Activated CD4-positive, alpha-beta memory T cell treated with anti-CD3 and anti-CD28 coated beads for 36 hours (primary cell): ENCODE measurements at places on chromosomes 5 and 9. TPM values are rescaled to one million over a fixed set of nuclear protein-coding genes. Genes with fewer than 3 reads are reported as not detected.

GLRA1 gene
- not detected for total RNA-seq

IRF1 gene
- total RNA-seq, result 104 TPM

- H3K4me1 ChIP-seq, result peaks cover 16% of the 10 kb centered on the region
- DNase-seq, result no peak
- H3K4me3 ChIP-seq, result no peak overlapping the region
- H3K36me3 ChIP-seq, result no peaks in the 10 kb centered on the region
- peaks cover 7% of the 10 kb centered on the region for H3K27me3 ChIP-seq
Observed at GRCh38 chr9:91074866-91075265, 273.2 kb downstream of the SYK start.

DNA sequence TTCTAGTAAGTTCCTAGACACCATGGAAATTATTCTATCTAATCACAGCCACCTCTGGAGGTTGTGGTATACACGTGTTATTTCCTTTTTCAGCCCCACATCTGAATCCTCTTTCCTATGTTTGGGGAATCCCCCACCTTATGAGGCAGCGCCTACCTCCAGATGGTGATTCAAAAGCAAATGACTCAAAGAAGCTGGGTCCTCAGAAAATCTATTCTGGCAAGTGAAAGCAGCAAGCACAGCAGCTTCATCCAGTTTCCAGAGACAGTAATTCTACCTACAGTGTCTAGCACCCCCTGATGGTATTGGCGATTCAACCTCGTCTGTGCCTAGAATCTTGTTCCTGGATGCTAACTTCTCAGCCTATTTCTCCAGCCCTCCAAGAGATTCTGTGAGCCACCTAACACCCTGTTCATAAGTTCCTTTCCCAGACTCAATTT is 43.0 kb downstream of the STRBP start:
- H3K27me3 ChIP-seq, result no peaks in the 10 kb centered on the region
- peak; percentile 78 for DNase-seq
- no peaks in the 10 kb centered on the region for H3K36me3 ChIP-seq
- peak overlapping the region; percentile 80 for H3K27ac ChIP-seq

DNA sequence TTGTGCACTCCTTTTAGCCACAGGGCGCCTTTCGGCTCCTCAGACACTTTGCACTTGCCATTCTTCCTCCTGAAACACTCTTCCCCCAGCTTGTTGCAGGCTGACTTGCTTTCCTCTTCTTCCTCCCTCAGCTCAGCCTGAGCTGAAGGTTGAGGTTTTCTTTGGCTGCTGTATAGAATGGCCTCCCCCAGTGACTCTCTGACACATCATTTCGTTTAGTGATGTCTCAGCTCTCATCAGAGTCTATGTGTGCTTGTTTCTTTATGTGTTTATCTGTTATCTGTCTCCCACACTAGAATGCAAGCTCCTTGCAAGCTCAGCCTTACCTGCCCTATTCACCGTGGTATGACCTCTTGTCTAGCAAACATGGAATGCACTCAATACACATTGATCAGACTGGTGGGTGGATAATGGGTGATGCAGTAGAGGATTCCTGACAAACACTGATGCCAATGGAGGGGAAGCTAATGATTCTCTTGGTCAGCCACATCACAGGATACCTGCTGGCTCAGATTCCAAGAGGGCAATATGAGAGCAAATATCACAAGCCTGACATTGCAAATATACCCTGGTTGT is 112.9 kb upstream of the STC2 start:
- H3K4me3 ChIP-seq, result no peak overlapping the region
- no peaks in the 10 kb centered on the region for H3K4me1 ChIP-seq
- no peaks in the 10 kb centered on the region for H3K36me3 ChIP-seq
- peaks cover 5% of the 10 kb centered on the region for H3K27me3 ChIP-seq

DNA sequence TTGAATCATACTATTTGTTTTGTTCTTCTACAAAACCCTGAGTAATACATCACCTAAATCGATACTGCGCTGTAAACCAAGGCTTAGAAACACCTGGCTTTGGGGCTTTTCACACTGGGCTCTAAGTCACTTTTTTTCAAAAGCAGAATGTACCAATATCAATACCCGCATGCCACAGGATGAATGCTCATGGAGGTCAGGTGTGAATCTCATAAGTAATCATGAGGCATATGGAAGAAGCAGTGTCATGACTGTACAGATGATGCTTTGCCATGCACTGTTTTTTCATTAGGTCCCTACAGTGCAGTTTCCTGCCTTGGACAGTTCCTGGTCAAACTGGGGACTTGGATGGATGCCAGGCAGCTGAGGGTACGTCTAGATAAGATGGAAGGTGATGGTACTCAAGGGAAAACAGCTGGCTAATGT is 49.0 kb upstream of the ATG10 start:
- H3K4me3 ChIP-seq, result no peak overlapping the region
- H3K27me3 ChIP-seq, result peaks cover 2% of the 10 kb centered on the region
- no peak for DNase-seq

DNA sequence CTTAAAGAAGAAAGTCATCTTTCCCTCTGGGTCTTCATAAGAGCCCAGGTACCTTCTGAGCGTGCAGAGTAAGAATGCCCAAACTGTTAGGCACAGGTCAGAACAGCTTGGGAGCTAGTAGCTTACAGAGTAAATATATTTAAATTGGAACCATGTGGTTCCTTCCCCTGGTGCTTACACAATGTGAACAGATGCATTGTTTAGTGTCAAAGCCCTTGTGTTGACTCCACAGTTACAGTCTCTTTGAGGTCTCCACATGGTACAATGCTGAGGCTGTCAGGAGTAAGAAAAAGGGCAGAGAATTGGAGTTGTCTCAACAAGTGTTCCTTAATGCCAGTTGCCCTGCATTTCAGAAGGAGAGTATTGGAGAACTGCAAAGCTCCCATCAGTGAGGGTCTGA is 188.5 kb downstream of the PAPPA start:
- no peak overlapping the region for H3K4me3 ChIP-seq
- H3K4me1 ChIP-seq, result no peaks in the 10 kb centered on the region
- H3K36me3 ChIP-seq, result no peaks in the 10 kb centered on the region
- no peak for DNase-seq
- H3K27me3 ChIP-seq, result peaks cover 4% of the 10 kb centered on the region
- no peak overlapping the region for H3K27ac ChIP-seq

DNA sequence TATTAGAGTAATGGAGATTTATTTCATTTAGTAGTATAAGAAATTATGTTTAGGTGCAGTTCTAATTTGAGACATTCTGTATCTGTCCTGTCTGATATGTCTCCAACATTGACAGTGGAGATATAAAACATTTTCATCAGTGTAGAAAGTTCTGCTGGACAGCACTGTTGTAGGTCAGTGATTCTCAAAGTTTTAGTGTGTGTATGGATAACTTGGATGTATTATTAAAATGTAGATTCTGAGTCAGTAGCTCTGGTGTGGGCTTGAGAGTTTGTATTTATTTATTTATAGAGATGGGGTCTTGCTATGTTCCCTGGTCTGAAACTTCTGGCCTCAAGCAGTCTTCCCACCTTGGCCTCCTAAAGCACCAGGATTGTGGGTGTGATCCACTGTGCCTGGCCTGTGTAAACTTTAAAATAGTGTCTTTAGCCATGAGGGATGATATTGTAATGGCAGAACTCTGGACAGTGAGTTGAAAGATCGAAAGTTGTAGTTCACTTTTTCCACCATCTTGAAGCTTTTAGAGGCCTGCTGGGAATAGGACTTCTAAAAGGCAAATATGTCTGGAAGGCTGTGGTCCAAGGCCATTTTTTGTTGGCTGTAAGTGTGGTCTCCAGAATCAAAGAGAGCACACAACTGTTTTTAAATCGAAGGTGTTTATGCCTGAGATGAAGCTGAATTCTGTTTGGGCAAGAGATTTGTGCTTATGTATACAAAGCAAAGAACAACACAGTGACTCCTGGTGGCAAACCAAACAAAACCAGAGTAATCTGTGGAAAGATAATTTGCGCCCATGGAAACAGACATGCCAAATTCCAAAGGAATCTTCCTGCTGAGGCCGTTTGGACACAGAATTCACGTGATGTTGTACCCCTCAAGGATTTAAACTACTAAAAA is 12.4 kb downstream of the UBAP1 start:
- no peaks in the 10 kb centered on the region for H3K27me3 ChIP-seq
- no peak overlapping the region for H3K4me3 ChIP-seq
- peaks cover 9% of the 10 kb centered on the region for H3K36me3 ChIP-seq
- DNase-seq, result no peak
- no peak overlapping the region for H3K27ac ChIP-seq

- DNase-seq, result peak; percentile 85
- peaks cover 8% of the 10 kb centered on the region for H3K36me3 ChIP-seq
- peaks cover 29% of the 10 kb centered on the region for H3K4me1 ChIP-seq
- no peak overlapping the region for H3K4me3 ChIP-seq
Observed at GRCh38 chr9:122810306-122810946, 10.5 kb downstream of the OR1K1 start.

GRCh38 chr5:168513861-168514428 is 15.2 kb upstream of the FBLL1 start:
- H3K36me3 ChIP-seq, result peaks cover 82% of the 10 kb centered on the region
- H3K27ac ChIP-seq, result no peak overlapping the region
- no peak for DNase-seq
- H3K4me3 ChIP-seq, result no peak overlapping the region
- H3K4me1 ChIP-seq, result no peaks in the 10 kb centered on the region
